Renal pelvis (tissue), 12 donors: ENCODE measurements at places on chromosomes 6 and 20. TPM values are rescaled to one million over a fixed set of nuclear protein-coding genes. Genes with fewer than 3 reads are reported as not detected.

DNA sequence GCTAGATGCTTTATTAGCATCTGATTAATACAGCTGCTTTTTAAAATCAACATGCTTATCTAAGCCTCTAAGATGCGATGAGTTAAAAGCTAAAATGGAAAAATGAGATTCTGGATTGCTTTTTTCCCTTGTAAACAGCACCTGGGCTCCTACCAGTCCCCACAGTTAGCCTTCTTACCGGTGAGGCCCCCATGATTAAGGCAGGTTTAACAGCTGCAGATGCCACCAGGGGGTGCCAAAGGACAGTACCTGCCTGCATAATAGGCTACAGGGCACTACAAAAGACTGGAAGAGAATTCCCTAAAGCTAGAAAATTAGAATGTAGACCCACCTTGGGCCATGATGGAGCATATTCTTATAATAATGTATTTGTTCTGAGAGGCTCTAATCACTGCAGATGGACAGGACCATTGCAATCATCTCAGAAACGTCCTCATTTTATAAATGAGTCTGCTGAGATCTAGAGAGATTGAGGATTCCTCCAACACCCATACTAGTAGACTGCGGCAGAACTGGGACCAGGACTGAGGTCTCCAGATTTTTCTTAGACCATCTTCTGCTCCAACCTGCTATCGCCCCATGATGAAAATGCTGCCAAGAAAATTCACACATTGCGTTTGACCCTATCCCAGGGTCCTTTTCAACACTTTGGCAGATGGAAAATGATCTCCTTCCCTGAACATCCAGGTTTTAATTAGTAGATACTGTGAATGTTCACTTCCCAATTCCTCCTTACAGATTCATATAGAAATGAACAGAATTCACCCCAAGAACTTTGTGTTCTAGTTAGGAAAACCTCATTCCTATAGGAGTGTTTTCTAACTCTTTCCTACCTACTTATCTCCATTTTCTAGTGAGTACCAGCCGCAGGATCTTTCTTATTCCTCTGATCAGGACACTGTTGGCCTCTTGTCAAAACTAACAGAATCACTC is 148.8 kb downstream of the RPS12 start:
- peak; percentile 51 for DNase-seq

GRCh38 chr6:73964241-73964854 is 268.3 kb downstream of the CD109 start:
- no peak for DNase-seq

DNA sequence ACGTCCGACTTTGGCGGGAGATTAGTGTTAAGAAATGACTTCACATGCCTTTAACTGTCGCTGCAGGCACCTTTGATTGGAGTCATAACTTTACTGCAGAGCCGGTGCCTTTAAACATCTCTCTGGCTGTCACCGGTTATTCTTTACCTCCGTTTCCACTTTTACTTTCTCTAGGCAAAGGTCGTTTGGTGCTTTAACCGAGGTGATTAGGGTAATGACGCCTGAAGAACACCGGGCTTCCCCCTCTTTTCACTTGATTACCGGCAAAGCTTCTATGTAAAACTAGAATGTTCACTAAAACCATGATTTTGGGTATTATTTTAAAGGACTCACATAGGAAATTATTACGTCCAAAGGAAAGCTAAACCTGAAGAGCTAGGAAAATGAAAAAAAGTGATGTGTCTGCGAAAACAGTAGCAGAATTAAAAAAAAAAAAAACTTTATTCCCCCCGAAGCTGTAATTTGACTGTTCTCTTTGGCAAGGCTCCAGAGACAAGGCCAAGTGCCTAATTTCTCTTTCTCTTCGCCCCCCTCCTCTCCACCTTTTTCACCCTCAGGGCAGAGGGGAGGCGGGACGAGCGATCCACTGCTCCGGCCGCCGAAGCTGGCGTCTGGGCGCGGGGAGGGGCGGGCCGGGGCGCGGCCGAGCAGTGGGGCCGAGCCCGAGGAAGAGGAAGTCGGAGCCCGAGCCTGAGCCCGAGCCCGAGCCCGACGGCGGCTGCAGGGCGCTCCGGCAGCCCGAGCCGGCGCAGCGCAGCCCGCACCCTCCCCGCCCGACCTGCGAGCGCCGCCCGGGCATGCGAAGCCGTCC is at the start of gene PLEKHG1:
TSS of gene PLEKHG1 (plus strand) at position 687 of the 811 bp plus-strand sequence. CDS start 133,797 bp downstream, outside the sequence.
- DNase-seq: peak; percentile 78

GRCh38 chr20:47187450-47188195 is 168.9 kb downstream of the ZMYND8 start:
- no peak for DNase-seq

GRCh38 chr20:14470231-14470899 is 133.0 kb upstream of the FLRT3 start:
- no peak for DNase-seq

- no peak for DNase-seq
These were observed 722.6 kb upstream of the NRSN1 start for GRCh38 chr6:23403460-23403859.

DNA sequence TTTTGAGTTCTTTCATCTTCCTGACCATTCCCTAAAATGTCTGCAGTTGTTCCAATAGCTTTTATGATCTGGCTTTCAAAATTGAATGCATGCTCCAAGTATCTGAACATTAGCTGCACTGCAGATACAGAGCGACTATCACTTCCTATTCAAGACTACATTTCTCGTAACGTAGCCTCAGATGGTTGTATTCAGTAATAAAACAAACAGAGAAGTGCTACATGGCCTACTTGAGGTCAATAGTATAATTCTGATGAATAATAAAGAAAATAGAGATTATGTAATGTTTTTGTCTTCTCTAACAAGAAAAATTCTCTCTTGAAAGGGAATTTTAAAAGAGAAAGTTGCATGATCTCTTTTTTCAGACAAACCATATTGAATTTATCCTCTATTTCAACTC is 333.9 kb upstream of the IRAK1BP1 start:
- no peak for DNase-seq

TREML2 gene
- polyA plus RNA-seq: 0.16 TPM

CAGE1 gene
- 0.10 TPM for polyA plus RNA-seq
